GDM1 (cell line): ENCODE measurements at places on chromosomes 2 and 18.
A peak's percentile ranks its signal among the peaks of the same experiment; 100 is the strongest.

DNA sequence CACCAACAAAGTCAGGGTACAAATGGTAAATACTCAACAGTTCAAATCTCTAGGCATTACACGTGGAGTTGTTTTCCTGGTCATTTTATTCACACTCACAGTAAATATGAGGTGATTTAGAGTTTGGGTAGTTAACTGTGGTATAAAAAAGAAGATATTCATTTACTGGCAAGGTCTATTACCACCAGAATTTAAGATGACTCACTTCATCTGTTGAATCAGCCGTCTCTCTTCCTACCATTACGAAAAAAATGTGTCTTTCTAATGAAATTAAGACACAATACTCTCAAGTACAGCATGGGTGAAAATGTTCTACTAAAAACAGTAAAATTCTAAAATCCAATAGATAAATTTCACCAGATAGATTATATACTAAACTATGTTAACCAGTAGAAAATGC, 21.0 kb upstream of the GPR75 start:
- DNase-seq, result no peak

- no peak for DNase-seq
These were observed 127.6 kb upstream of the TWIST2 start for GRCh38 chr2:238720232-238720672.

GRCh38 chr18:11908182-11909060, at the start of gene MPPE1:
TSS of gene MPPE1 (minus strand) at chr18:11908317. CDS start at chr18:11897264, 11,053 bp downstream.
- DNase-seq, result peak; percentile 87

DNA sequence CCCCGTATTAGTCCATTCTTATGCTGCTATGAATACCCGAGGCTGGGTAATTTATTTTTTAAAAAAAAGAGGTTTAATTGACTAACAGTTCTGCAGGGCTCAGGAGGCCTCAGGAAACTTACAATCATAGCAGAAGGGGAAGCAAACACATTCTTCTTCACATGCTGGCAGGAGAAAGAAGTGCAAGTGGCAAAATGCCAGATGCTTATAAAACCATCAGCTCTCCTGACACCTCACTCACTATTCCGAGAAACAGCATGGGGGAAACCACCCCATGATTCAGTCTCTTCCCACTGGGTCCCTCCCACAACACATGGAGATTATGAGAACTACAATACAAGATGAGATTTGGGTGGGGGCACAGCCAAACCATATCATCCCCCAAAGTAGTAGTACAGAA, 2148.5 kb upstream of the PIK3C3 start:
- DNase-seq, result no peak

- DNase-seq, result no peak
These were observed 400.5 kb upstream of the RAB12 start for GRCh38 chr18:8208716-8209115.

DNA sequence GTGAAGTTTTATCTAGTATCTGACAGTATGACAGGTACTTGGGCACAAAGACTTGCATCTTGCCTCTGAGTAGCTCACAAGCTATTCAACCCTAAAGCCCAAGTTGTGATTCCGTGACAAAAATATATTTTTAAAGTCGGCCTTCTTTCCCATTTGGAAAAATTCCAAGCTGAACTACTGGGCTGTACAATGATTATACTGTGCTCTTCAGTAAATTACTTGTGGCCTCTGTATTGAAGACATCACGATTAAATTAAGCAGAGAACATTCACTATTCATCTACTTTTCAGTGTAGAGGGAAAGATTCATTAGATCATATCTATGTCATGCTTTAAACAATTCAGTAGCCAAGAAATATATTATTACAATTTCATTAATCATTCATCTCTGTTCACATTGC, 282.2 kb downstream of the CDH2 start:
- DNase-seq, result no peak
